NCI-H1930 (cell line): ENCODE measurements at places on chromosomes 1 and 21.
A peak's percentile ranks its signal among the peaks of the same experiment; 100 is the strongest.

GRCh38 chr21:41770901-41771624, 4.2 kb upstream of the RIPK4 start:
- no peak for DNase-seq

DNA sequence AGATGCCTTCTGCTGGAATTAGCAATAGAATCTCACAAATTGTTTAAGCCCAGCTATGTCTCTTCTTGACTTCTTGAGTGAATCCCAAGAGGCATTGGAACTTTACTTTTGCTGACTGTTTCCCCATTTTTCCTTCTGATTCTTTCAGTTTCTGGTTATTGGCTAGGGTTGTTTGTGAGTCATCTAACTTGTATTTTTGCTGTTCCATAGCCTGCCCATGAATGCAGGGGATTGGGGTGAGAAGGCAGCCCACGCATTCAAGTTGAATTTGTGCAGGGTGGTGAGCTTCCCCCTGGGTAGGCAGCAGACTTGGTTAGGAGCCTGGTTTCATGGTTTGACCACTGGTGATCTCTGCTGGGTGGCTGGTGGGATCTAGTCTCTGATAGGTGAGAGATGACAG, 10.4 kb upstream of the KLF17 start:
- no peak for DNase-seq

- DNase-seq, result no peak
These were observed 101.2 kb upstream of the IRF2BP2 start for GRCh38 chr1:234710936-234711724.

GRCh38 chr1:243341074-243341473, 85.2 kb downstream of the SDCCAG8 start:
- DNase-seq, result no peak

DNA sequence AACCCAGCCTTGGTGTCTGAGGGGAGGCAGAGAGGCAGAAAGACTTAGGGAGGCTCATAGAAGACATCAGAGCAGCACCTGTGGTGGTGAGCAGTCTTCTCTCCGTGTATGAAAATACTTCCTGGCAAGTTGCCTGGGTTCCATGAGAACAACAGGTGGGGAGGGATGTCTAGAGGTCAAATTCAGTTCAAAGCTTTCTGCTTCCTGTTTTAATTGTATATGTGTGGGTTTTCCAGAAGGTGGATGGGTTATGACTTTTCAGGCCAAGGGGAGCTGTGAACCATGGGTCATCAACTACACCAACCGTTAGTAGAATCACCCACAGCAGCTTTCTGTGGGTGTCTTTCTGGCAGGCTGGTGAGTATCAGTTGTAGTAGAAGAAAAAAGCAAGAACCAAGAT, 4.1 kb upstream of the FCRL2 start:
- no peak for DNase-seq

DNA sequence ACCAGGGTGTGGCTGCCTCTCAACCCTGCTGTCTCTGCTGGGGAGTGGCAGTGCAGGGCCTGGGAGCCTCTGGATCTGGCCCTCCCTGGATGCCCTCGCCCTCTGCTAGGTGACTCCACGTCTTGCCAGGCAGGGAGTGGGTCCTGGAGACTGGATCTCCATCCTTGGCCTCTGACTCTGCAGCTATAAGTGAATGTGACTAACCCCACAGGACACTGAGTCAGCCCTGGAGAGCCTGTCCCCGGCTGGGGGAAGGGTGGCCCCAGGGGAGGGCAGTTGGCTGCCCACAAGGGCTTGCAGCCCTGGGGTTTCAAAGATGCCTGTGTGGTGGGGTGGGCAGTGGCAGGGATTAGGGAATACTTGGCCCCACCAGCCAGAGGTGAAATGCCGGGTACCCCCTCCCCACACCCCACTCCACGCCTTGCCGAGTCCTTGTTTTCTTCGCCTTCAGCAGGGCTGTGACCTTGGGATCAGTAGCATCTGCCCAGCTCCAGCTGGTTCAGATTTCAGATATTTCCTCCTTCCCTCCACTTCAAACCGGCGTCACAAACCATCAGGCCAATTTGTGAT, 1.9 kb upstream of the MYBPH start:
- no peak for DNase-seq

DNA sequence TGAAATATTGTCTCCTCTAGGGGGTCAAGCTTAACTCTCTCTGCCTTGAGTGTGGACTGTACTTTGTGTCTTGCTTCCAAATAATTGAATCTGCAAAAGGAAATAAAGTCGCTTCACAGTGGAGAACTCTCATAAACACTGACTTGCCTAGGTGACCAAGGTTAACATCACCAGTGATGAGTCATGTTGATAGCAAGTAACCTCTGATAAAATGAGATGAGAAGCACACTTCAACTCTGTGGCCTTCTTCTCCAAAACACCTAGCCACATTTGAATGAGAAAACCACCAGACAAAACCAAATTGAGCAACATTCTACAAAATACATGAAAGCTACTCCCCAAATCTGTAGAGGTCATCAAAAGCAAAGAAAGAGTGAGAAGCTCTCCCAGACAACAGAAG, 37.6 kb downstream of the PDE4B start:
- DNase-seq, result no peak

DNA sequence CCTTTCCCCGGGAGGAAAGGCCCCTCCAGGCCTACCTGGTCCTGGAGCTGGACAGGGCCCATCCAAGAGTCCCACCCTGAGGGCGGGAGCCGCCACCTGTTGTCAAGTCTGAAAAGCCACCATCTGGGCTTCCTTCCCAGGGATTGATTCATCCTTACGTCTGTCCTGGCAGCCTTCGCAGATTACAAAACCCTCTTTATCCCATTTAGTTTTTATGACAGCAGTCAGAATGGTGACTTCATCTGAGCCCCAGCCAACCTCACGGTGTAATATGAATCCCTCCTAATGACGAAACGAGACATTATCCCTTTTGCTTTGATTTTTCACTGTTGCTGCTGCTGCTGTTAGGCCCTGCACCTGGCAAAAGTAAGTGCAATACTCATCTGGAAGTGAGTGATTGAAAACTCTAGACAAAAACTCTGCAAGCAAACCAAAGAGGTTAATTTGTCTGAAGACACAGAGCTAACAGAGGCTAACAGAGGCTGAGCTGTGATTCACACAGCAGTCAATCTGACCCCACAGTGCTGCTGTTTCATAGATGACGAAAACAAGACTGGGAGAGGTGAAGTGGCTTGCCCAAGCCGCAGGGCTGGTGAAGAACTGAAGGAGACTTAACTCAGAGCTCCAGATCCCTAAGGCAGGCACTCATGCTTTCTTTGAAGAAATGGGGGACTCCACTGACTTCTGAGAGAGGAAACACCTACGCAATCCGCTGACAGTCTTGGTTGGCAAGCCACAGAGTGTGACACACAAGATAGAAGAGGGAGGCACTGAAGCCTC, 30.0 kb upstream of the S100A7 start:
- DNase-seq, result peak; percentile 20

GRCh38 chr21:31201548-31201947, 142.5 kb downstream of the TIAM1 start:
- DNase-seq, result no peak

- DNase-seq, result no peak
These were observed 112.1 kb downstream of the BCAR3 start for GRCh38 chr1:93569489-93569888.

DNA sequence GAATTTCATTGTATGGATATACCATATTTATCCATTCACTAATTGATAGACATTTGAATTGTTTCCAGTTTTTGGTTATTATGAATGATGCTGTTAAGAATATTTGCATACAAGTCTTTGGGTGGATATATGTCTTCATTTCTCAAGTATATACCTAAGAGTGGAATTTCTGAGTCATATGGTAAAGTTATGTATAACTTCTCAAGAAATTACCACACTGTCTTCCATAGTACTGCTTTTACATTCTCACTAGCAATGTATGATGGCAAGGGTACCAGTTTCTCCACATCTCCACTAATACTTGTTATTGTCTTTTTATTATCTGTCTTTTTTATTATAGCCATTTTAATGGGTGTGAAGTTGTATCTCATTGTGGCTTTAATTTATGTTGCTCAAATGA, 74.6 kb upstream of the TENT5C start:
- no peak for DNase-seq

- no peak for DNase-seq
These were observed 1.9 kb downstream of the MANEAL start for GRCh38 chr1:37795340-37796125.

DNA sequence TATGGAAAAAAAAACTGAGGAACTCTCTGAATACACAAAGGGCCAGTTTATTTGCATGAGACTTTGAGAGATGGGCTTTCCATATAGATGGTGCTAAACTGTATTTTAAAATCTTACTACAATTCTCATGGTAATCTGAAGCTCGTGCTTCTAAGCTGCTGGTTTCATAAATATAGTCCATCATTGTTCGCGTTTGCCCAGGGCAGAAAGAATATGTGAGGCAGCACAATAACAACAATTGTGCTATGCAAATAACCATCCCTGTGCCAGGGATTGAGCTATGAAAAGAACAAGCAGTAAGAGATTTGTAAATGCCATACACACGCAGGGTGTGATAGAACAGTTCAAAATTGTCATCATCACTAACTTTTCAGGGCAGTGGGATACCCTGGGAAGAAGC, 4.9 kb upstream of the EPS15 start:
- no peak for DNase-seq

GRCh38 chr1:204017032-204017431, 55.9 kb upstream of the SOX13 start:
- DNase-seq, result no peak

GRCh38 chr21:24150753-24151152, 1456.5 kb downstream of the MRPL39 start:
- DNase-seq, result no peak

DNA sequence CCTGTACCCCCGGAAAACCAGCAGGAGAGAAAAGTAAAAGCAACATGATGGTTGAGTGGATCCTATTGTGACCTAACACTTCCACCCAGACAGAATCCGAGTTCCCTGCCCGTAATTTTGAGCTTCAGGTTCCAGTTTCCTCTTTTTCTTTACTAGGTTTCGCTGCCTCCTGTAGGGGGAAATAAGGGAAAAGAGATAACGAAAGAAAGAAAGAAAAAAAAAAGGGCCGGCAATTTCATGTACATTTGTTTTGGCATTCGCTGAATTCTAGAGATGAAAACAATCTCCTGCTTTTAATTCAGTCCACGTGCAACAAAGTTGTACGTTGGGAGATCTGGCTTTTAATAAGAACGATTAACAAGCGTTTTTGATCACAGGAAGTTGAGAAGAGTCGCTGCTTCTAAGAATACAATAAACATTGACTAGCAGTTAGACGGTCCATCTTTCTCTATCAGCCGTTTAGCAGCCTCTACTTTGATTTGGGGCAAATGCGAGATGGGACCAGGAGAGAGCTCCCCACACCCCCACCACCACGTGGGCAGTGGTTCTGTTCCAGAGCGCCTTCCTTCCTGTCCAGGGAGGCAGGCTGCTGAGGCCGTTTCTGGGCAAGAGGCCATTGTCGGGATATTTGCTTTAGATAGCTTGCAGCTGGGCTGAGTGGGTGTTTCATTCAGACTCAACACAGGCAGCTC, 155.9 kb upstream of the RUNX1 start:
- no peak for DNase-seq

GRCh38 chr1:115469703-115470476, 131.8 kb upstream of the NGF start:
- no peak for DNase-seq

DNA sequence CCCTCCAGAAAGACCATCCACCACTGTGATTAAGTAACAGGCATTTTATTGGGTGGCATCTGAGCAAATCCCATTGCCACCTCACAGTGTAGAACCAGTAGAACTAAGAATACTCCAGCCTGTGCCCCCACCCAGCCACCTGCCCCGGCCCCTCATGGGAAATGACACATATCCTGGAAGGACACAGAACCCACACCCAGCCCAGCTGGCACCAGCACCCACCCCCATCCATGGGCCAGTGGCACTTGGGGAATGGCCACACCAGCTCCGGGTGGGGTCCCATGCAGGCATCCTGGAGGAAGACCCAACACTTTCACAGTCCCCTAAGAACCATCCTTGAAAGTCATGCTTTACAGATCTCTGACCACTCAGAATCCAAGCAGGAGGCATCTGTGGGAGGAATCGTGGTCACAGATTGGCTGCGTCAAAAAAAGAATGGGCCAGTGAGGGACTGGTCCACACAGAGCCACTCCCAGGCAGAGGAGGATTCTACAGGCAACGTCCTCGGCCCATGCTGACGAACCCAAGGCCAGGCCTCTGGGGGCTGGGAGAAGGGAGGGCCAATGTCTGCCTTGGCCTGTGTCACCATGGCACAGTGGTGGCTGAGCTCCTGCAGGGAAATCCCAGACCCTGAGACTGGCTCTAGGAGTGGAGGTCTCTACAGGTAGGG, 12.1 kb upstream of the TAS1R2 start:
- DNase-seq, result no peak

DNA sequence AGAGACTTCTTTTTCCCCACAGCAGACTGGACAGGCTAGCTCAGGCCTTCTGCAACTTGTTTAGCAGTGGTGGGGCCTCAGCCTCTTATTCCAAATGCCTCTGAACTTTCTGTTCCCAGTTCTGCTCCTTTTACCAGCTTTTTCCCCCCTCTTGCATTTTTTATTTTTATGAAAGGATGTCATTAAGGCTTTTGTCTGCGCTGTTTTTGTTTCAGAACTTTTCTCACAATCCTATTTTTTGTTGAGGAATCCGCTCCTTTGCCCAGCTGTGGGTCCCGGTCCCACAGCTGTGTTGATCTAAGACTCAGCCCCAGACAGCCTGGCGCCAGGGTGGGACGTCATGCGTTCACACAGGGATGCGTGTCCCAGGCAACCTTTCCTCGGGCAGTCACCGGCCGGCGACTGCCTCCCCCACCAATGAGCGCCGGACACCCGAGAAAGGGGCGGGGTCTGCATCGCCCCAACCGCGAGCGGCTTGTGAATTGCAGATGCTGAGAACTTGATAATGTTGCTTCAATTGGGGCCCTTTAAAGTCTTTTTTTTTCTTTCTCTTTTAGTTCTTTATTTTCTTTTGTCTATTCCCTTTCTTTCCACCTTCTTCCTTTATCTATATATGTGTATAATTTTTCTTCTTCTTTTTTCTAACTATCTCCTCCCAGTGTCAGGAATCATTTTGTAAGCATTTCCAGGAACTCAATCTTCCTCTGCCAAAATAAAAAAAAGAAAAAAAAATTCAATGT, 3.0 kb upstream of the ID3 start:
- DNase-seq, result peak; percentile 94

GRCh38 chr1:113898241-113898814, 6.3 kb downstream of the AP4B1 start:
- DNase-seq, result no peak

- no peak for DNase-seq
These were observed 1.4 kb upstream of the TNFRSF14 start for GRCh38 chr1:2554621-2555387.

DNA sequence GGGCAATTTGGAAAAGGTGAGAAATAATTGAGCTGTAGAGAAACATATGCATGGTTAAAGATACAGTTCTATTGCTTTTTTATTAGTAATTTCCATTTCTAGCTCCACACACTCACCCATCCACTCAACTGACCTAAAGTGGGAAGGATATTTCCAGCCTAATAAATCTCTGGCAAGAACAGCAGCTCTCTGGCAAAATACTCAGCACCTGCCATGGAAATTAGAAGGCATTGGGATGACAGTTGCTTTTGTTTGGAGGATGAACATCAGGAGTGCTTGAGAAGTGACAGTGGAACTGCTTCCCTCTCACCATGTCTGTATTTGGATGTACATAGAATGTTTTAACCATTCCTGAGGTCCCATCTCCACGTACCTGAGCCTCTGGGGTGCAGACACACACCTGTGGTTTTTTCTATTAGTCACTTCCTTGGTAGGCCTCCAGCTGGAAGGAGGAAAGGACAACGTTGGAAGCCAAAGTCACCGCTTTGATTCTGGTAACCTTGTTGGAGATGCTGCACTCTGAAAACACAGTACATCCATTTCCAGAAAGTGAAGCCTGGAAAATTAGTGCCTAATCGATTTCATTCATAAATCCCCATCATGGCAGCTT, 62.3 kb upstream of the RUNX1 start:
- DNase-seq, result no peak

GRCh38 chr1:48750109-48750508, 26.6 kb downstream of the BEND5 start:
- no peak for DNase-seq
